Uterus (tissue), 4 donors: ENCODE measurements at places on chromosomes 2 and 18. TPM values are rescaled to one million over a fixed set of nuclear protein-coding genes. Genes with fewer than 3 reads are reported as not detected.

SMYD1 gene
- total RNA-seq, result 0.07 TPM

LRRTM1 gene
- not detected for total RNA-seq

- no peak overlapping the region for H3K27ac ChIP-seq
- H3K4me1 ChIP-seq, result no peaks in the 10 kb centered on the region
- no peak for DNase-seq
- no peaks in the 10 kb centered on the region for H3K27me3 ChIP-seq
- H3K36me3 ChIP-seq, result no peaks in the 10 kb centered on the region
- no peak overlapping the region for H3K4me3 ChIP-seq
Observed at GRCh38 chr2:190720691-190721090, 71.8 kb downstream of the NAB1 start.

DNA sequence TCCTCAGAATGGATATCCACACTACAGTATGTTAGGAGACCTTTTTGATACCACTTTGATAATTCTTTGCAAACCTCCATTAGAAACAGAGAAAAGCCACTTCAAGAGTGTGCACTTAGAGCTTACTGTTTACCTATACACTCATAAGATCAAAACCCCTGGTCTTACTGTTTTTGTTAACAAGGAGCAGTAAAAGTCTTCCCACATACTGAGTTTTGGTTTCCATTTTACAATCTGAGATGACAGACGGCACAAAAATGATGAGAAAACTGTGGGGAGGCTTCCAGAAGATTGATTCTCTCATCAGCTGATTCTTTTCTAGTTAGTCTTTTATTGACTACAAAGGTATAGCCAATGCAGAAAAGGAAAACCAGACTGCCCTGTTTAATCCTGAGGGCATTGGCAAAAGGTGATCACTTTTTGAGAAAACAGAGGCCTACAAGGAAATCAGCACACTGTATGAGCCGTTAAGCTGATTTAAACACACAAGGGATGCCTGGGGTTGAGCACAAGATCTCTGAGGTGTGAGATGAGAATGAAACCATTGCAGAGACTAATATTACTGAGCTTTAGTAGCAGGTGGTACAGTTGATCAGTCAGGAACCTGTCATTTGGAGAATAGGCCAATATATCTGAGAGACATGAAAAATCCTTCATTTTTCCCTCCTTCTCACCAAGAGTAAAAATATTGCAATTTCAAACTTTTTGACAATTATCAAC is 368.6 kb downstream of the GRB14 start:
- H3K4me1 ChIP-seq, result no peaks in the 10 kb centered on the region
- H3K4me3 ChIP-seq, result no peak overlapping the region
- H3K27ac ChIP-seq, result no peak overlapping the region
- H3K36me3 ChIP-seq, result no peaks in the 10 kb centered on the region
- DNase-seq, result no peak

DNA sequence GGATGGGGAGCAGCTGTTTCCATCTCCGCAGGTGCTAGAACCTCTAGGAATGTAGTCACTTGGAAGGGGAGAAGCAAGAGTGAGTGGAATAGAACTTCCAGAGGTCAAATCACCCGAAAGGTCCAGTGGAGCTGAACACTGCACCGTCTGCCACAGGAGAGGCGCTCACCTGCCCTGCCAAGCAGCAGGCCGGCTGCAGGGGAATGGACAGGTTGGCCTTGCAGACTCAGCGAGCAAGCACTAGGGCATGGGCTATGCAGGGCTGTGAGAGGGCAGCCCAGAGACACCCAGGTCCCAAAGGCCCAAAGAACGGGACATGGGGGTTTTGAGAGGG is 214.2 kb downstream of the TNS1 start:
- no peaks in the 10 kb centered on the region for H3K36me3 ChIP-seq
- DNase-seq, result no peak
- H3K27ac ChIP-seq, result no peak overlapping the region
- H3K4me3 ChIP-seq, result no peak overlapping the region
- no peaks in the 10 kb centered on the region for H3K4me1 ChIP-seq

- H3K36me3 ChIP-seq, result no peaks in the 10 kb centered on the region
- H3K27ac ChIP-seq, result no peak overlapping the region
- no peak for DNase-seq
- no peaks in the 10 kb centered on the region for H3K27me3 ChIP-seq
- no peak overlapping the region for H3K4me3 ChIP-seq
Observed at GRCh38 chr2:36544638-36545338, 53.2 kb downstream of the FEZ2 start.

DNA sequence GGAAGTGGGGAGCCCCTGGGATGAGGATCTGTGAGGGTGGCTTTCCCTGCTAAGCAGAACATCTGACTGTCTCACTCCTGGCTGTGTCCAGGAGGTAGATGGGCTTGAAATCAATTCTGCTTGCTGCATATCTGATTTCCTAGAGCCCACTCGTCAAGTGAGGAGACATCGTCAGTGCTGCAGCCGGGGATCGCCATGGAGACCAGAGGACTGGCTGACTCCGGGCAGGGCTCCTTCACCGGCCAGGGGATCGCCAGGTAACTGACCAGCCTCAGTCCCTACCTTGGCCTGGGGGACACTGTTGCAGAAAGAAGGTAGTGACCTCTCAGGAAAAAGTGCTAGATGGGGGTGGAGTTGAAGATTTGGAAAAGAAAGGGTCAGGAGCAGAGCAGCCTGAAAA is 31.3 kb downstream of the CNGA3 start:
- no peak for DNase-seq
- no peaks in the 10 kb centered on the region for H3K4me1 ChIP-seq
- H3K27ac ChIP-seq, result no peak overlapping the region
- no peaks in the 10 kb centered on the region for H3K36me3 ChIP-seq

- H3K4me1 ChIP-seq, result no peaks in the 10 kb centered on the region
- H3K27ac ChIP-seq, result no peak overlapping the region
- no peak for DNase-seq
- no peaks in the 10 kb centered on the region for H3K36me3 ChIP-seq
Observed at GRCh38 chr2:44708661-44709000, 232.9 kb upstream of the SIX3 start.
